ENCODE measurements at places on chromosomes 7 and 10. TPM values are rescaled to one million over a fixed set of nuclear protein-coding genes. Genes with fewer than 3 reads are reported as not detected.

Gene THAP5
- 7.7 TPM for total RNA-seq

Gene ADIRF
- 23.8 TPM for total RNA-seq

DNA sequence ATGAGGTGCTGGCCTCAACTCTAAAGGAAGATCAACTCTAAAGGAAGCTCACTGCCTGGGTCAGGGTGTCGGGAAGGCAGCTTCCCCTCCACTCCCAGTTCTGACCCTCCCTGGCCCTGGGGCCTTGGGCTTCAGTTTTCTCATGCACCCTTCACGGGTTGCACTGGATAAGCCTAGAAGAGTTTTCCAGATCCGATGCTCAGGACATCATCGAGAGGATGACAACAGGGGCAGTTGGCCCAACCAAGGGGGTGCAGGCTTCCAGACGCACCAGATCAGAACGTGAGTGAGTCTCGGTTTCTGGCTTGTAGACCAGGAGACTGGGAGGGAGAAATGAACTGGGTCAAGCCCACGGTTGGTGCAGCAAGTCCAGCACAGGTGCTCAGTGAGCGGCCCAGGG is 34.2 kb upstream of the CHST15 start:
- no peaks in the 10 kb centered on the region for H3K4me1 ChIP-seq
- H3K36me3 ChIP-seq: no peaks in the 10 kb centered on the region
- H3K4me3 ChIP-seq: no peak overlapping the region

DNA sequence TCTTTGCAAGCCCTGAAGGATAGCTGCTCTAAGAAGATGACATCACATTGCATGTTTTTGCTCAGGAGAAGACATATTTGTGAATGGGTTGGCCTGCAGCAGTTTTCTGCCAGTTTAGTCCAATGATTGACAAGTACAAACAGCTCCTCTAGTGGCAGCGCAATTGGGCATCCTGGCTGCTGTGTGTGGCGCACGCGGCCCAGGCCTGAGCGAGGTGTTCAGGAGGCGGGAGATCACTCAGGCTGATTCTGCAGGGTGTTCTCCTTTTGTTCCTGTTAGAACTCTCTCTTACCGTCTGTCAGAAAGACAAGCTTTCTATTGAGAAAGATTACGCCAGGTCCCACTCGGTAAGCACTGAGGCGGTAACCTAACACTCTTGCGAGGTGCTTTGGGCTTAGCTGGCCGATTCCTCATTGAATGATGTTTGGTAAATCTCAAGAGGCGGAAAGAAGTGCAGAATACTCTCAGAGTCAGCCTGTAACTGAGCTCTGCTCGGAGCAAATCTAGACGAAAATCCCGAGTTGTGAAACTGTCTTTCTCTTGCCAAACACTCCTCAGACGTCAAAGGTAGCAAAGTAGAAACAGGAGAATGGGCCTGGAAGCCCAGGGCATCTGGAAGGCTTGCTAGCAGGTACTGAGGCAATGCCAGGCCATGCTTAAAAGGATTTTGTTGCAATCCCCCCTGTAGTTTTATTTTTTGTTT is 219.2 kb upstream of the BMPER start:
- H3K36me3 ChIP-seq: no peaks in the 10 kb centered on the region
- no peaks in the 10 kb centered on the region for H3K27me3 ChIP-seq
- H3K4me3 ChIP-seq: no peak overlapping the region
- DNase-seq: no peak

GRCh38 chr7:132872034-132872433 is 209.9 kb downstream of the CHCHD3 start:
- H3K4me1 ChIP-seq: no peaks in the 10 kb centered on the region
- H3K4me3 ChIP-seq: no peak overlapping the region
- no peaks in the 10 kb centered on the region for H3K36me3 ChIP-seq
- no peak overlapping the region for H3K27ac ChIP-seq
- H3K27me3 ChIP-seq: no peaks in the 10 kb centered on the region

DNA sequence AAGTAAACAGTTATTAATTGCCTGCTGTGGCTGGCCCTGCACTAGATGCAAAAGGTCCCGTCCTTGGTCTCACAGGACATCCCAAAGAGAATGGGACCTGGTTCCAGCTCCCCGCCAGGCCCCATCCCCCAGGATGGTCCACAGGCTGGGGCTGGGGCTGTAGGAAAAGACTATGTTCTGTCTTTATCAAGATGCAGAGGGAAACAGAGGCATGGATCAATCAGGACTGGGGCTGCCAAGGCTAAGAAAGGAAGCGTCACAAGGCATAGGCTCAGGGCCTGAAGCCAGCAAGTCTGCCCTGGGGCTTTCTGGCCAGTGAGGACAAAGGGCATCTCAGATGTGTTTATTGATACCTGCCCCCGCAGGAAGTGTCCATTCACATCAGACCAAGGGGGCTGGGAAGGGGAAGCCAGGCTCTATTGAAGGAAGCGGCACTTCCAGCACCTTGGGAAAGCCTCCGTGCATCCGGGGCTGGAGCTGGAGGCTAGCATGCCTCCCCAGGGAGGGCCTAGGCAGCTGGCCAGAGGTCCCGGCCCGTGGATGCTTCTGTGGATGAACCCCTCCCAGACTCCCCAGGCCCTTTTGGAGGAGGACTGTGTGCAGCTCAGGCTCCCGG is 5.8 kb downstream of the VSIR start:
- no peaks in the 10 kb centered on the region for H3K36me3 ChIP-seq
- DNase-seq: no peak
- peak overlapping the region; percentile 96 for H3K27ac ChIP-seq
- H3K27me3 ChIP-seq: no peaks in the 10 kb centered on the region
- H3K4me1 ChIP-seq: peaks cover 92% of the 10 kb centered on the region

DNA sequence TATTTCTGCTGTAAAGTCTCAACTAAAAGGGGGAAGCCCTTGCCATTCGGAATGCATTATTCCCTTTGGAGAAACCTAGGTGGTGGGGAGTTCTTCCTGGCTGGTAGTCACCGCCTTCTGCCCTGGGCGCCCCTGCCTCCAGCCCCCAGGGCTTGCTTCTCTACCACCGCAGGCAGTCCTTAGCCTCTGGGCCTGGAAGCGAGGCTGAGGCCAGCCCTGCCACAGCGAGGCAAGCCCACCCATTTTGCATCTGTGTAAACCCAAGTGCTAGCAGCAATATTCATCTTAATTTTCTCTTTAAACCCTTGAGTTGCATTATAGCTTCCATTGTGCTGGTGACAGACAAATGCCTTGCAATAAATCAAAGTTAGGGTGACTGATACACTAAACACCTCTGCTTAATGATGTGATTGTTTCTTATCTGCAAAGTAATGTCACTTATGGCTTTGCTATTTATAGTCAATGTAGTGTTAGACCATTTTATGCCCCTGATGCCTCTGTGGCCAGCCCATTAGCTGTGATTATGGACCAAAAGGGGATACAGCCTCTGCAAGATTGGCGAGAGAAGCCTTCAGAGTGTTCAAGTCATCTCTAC is 26.2 kb upstream of the MGMT start:
- H3K27ac ChIP-seq: no peak overlapping the region
- H3K4me1 ChIP-seq: no peaks in the 10 kb centered on the region
- H3K36me3 ChIP-seq: no peaks in the 10 kb centered on the region
- H3K27me3 ChIP-seq: no peaks in the 10 kb centered on the region

GRCh38 chr10:17330501-17330900 is 102.5 kb downstream of the VIM start:
- no peak overlapping the region for H3K27ac ChIP-seq
- H3K4me1 ChIP-seq: no peaks in the 10 kb centered on the region
- H3K36me3 ChIP-seq: no peaks in the 10 kb centered on the region
- no peak overlapping the region for H3K4me3 ChIP-seq
- no peaks in the 10 kb centered on the region for H3K27me3 ChIP-seq

DNA sequence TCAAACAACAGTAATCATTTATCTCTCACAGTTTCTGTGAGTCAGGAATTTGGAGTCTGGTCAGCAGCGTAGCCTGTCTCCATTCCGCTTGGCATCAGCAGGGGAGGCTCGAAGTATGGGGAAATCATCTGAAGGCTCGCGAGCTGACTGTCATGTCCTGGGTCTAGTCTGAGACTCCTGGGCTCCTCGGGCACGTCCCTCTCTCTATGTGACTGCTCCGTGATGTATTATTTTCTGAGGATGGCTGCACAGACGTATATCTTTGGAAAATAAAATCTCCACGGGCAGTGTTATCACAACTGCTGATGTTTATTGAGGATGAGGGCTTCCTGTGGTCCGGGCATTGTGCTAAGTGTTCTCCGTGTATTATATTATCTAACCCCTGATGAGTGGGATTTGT is 23.3 kb upstream of the PCGF5 start:
- H3K27ac ChIP-seq: no peak overlapping the region
- no peaks in the 10 kb centered on the region for H3K36me3 ChIP-seq
- no peaks in the 10 kb centered on the region for H3K27me3 ChIP-seq
- DNase-seq: no peak
- peaks cover 45% of the 10 kb centered on the region for H3K4me1 ChIP-seq

GRCh38 chr7:27762062-27762461 is 22.1 kb downstream of the TAX1BP1 start:
- no peak overlapping the region for H3K4me3 ChIP-seq
- H3K36me3 ChIP-seq: no peaks in the 10 kb centered on the region
- no peak overlapping the region for H3K27ac ChIP-seq
- no peaks in the 10 kb centered on the region for H3K4me1 ChIP-seq
- no peak for DNase-seq

DNA sequence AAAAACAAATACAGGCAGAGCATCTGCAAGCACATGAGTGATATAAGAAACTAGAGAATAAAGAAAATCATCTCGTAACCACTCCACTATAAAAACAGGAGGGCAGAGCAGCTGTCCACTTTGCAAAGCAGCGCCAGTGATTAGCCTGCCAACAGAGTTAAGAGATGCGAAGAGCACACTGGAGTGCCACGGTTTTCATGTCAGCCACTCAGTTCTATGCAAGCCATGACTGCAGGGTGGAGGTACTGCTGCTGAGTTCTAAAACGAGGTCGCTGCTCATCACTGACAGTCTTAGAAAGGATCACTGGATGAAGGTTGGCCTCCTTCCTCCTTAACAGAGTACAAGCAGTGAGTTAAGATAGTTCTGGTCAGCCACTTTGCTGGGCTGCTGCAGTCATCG is 58.5 kb downstream of the FGFR2 start:
- H3K4me3 ChIP-seq: no peak overlapping the region
- peaks cover 9% of the 10 kb centered on the region for H3K4me1 ChIP-seq
- no peaks in the 10 kb centered on the region for H3K27me3 ChIP-seq
- H3K27ac ChIP-seq: no peak overlapping the region

DNA sequence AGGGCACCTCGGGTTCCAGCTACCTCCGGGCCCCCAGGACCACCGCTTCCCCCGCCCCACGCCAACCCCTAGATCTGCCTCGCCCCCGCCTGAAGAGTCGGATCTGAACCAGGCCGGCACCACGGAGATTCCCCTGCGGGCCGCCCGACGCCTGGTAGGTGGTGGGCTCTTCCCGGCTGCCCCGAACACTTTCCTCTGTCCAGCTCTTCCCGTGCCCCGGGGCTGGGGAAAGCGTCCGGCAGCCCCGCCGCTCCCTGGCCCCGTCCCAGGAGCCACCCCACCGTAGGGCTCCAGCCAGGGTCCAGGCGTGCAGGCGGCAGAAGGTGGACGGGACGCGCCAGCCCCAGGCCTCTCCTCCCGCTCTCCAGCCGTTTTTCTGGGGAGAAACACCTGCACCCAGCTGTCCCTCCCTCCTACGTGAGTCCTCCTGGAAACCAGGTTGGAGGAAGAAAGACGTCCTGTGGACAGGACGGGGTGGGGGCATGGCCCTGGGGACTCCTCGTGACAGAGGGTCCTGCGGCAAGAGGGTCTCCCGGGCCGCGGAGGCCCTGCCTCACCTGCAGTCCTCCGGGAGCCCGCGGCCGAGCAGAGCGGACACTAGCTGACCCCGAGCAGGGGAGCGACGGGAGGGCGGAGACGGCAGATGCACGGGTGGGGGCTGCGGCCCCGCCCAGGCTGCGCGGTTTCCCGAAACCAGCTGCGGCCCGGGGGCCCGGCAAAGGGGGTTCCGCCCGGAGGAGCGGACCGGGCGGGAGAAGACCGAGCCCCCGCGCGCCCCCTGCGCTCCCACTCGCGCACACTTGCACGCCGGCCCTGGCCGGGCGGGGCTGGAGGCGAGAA is at the start of gene TMEM176B:
Gene TMEM176B (minus strand): TSS at position 624 of the 840 bp plus-strand sequence. CDS start 3,795 bp downstream, outside the sequence.
- peak within 1 kb of the TSS; percentile 32 for H3K4me3 ChIP-seq
- H3K27me3 ChIP-seq: peaks cover 8% of the 10 kb centered on the region
- H3K36me3 ChIP-seq: no peaks in the 10 kb centered on the region
- DNase-seq: no peak
- H3K4me1 ChIP-seq: peaks cover 29% of the 10 kb centered on the region
- H3K27ac ChIP-seq: peak within 1 kb of the TSS; percentile 58

GRCh38 chr10:14355750-14356149 is 25.0 kb upstream of the FRMD4A start:
- no peaks in the 10 kb centered on the region for H3K27me3 ChIP-seq
- no peak for DNase-seq
- no peak overlapping the region for H3K4me3 ChIP-seq
- peaks cover 4% of the 10 kb centered on the region for H3K4me1 ChIP-seq

DNA sequence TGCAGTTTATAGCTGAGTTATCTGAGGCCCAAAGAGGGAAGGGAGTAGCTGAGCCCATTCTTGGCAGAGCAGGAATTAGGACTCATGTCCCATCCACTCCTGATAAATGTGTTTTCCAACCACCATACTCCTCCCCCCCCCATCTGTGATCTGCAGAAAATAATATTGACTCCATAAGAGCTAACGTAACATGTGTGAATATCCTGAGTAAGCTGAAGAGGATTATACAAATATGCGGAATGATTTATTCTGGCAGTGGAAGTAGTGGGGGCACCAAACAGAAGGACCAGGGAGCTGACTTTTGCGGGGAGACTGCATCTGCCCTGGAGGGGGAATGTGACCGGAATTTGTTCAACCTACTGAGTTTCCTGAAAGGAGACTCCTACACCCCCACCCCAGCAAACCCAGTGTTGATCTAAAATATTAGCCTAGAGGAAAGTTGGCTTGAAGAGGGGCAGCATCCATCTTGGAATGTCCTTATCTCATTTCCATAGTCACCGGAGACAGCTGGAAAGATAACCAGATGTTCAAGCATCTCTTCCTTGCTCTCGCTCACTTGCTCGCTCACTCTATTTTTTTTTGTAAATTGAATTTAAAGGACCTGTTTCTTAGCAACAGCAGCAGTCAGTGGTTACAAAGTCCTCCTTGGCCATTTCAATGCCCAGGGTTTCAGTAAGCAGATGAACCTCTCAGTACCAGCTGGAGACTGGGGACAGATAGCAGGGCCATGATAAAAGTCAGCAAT is 114.7 kb downstream of the RPS24 start:
- H3K27me3 ChIP-seq: no peaks in the 10 kb centered on the region
- no peaks in the 10 kb centered on the region for H3K4me1 ChIP-seq
- no peak for DNase-seq
- H3K36me3 ChIP-seq: no peaks in the 10 kb centered on the region

- no peaks in the 10 kb centered on the region for H3K36me3 ChIP-seq
- no peaks in the 10 kb centered on the region for H3K27me3 ChIP-seq
- H3K27ac ChIP-seq: no peak overlapping the region
- H3K4me1 ChIP-seq: no peaks in the 10 kb centered on the region
- no peak overlapping the region for H3K4me3 ChIP-seq
Measured at GRCh38 chr10:58982470-58983239, 193.8 kb upstream of the PHYHIPL start.

- H3K27me3 ChIP-seq: peaks cover 52% of the 10 kb centered on the region
- H3K4me3 ChIP-seq: no peak overlapping the region
- H3K36me3 ChIP-seq: no peaks in the 10 kb centered on the region
- peaks cover 51% of the 10 kb centered on the region for H3K4me1 ChIP-seq
- H3K27ac ChIP-seq: no peak overlapping the region
Measured at GRCh38 chr7:97002555-97003261, 2.6 kb upstream of the DLX6 start.

GRCh38 chr10:114021717-114022680 is 21.7 kb upstream of the ADRB1 start:
- no peak overlapping the region for H3K4me3 ChIP-seq
- peaks cover 23% of the 10 kb centered on the region for H3K4me1 ChIP-seq
- no peak overlapping the region for H3K27ac ChIP-seq

- peak overlapping the region; percentile 55 for H3K4me3 ChIP-seq
- no peaks in the 10 kb centered on the region for H3K36me3 ChIP-seq
- H3K27me3 ChIP-seq: peaks cover 100% of the 10 kb centered on the region
- no peak for DNase-seq
- H3K27ac ChIP-seq: no peak overlapping the region
Measured at GRCh38 chr7:27245798-27246691, 3.4 kb downstream of the EVX1 start.

Measured in esophagus squamous epithelium (tissue), 5 donors.